ENCODE measurements at places on chromosomes 3 and 15. TPM values are rescaled to one million over a fixed set of nuclear protein-coding genes. Genes with fewer than 3 reads are reported as not detected.

GRCh38 chr3:38544926-38545325, 48.8 kb downstream of the EXOG start:
- DNase-seq, result no peak

DNA sequence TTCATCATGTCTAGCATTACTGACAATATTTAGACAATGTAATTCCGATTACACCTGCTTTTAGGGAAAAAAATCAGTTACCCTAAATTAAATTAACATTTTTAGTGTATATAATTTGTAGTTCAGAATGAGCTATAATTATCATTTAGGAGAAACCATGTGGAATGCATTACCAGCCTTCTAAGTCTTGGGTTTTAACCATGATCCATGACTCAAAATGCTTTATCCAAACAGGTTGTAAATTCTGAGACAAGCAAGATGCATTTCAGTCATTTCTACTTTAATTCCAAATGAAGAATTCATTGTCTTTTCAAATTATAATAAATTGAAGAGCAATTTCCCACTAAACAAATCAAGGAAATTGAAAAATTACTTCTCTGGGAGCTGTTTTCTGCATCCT, 243.7 kb upstream of the LRIG1 start:
- no peak for DNase-seq

DNA sequence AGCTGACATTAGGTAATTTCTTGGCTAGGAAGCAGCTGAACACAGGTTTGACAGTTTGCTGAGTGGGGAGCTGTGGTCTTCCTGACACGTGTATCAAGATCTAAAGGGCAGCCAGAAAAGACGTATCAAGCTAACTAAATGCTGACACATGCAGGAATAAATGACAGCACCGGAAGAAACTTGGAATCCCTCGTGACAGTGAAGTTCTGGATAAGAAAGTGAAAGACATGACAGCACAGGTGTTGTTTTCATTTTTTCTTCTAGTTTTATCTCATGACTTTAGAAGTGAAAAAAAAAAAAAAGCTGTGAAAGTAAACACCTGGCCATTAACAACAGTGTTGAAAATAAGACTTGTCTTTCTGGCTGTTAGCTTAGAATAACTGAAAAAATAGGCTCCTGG, 48.7 kb downstream of the FGF7 start:
- no peak for DNase-seq

GRCh38 chr3:13243586-13243985, 170.4 kb upstream of the IQSEC1 start:
- no peak for DNase-seq

Gene EPHB1
- 2.6 TPM for total RNA-seq

Gene CLSTN2
- 0.59 TPM for total RNA-seq

Data from RPMI7951 (cell line).